ENCODE measurements at places on chromosomes 3 and 15.

DNA sequence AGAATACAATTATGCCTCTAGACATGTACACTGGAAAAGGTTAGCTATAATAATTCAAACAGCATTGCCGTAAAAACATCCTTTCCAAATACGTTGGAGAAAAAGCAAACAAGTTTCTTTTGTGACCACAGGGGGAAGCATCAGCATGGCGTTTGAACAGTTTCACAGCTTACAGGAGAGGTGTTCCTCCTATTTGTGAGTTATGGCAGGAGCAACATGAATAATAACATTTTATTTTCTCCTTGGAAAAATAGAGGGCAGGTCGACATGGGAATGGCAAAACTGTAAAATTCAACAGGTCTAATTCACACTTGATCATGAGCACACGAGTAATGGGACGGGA, 39.7 kb upstream of the GADL1 start:
- DNase-seq: no peak

DNA sequence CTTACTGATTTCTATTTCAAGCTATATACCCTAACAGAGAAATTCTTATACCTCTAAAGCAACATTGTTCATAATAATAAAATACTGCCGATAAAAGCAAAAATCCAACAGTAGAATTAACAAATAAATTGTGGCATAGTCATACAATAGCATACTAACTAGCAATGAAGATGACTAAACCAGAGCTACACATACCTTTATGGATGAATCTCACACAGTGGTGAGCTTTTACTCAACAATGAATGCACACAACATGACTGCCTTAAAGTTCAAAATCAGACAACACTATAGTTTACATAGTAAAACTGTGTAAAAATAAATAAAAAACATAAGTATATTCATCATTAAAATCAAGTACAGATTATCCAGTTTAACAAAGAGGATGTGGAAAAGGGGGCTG, 99.1 kb downstream of the NR1I2 start:
- no peak for DNase-seq

DNA sequence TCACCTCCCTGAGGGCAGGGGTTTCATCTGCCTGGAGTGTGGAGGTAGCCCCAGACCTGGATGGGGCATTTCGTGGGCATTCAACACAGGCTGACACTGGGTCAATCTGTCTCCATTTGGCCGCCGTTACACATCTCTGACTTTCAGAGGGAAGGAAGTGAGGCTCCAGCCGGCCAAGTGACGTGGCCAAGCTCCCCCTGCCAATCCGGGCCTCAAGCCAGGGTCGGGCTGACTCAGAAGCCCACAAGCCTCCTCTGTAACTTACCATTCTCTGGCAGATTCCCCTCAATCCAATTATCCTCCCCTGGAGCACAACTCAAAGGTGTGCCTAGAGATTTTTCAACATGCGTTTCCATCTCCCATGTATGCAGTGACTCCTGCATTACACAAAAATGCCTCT, 227.6 kb downstream of the KLF13 start:
- DNase-seq: no peak

- DNase-seq: no peak
Observed at GRCh38 chr3:132822266-132822665, 100.1 kb upstream of the NPHP3 start.

DNA sequence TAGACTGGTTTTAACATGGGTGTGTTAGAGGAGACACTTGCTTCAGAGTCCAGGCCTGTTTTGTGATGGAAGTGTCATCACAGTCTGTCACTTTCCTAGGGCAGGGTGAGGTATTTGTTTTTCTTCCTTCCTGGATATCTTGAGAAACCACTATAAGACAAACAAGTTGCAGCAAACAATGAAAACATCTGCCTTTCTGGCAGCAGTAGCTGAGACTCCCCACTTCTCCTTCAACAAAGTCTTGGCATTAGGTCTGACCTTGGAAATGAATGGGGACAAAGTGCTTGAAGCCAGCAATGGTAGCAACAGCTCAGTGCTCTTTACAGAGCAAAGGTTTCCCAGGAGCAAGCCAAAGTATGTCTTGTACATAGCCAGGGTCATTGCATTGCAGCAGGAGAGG, 64.6 kb downstream of the CD200 start:
- DNase-seq: no peak

- no peak for DNase-seq
Observed at GRCh38 chr15:60651734-60652141, 172.8 kb upstream of the ICE2 start.

DNA sequence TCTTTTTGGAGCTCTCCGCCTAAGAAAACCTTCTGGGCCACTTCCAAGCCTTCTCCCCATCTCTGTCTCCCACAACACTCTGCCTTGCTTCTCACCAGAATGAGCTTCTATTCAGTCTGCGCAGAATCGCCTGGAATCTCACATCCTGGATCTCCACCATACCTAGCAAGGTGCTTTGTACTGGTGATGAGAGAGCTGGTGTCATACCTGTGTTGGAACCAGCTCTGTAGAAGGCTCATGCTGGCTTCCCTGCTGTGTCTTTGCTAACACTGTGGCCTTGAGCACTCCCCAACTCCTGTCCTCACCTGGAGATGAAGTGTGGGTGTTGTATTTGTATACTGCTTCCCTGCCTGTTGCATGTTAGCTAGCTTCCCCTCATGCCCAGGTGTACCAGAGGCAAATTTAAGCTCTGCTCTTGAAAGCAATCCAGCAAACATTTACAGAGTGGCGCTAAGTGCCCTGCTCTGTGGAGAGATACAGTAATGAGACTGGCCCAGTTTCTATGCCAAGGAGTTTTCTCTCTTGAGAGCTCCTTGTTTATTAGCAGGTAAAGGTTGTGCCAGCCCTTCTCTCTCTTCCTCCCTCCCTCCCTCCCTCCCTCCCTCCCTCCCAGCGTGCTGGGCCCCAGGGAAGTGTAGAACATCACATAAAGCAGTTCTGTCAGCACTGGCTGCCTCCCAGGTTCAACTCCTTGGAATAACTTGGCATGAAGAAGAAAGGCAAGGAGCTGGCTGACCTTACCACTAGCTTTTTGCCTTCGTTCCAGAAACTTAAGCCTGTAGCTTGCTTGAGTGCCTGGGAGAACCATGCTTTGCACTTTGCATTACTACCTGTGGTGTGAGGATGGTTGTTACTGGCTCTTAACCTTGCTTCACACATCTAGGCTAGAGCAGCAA, 54.9 kb downstream of the TRIM71 start:
- no peak for DNase-seq

DNA sequence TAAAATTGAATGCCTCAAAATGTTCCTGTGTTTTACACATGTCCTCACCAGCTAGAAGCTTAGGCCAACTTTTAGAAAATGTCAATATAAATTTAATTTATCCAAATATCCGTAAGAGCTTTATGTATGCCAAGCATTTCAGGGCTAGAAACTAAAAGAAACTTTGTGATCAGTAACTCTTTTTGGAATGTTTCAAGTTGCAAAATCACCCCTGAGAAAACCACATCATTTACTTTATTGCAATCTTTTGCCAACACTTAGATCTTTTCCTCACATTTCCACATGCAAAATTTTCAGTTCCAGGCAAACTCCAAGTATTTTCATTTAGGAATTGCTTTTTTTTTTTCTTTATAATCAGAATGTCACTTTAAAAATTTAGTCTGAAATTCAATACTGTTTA, 20.1 kb upstream of the IGF1R start:
- DNase-seq: no peak

DNA sequence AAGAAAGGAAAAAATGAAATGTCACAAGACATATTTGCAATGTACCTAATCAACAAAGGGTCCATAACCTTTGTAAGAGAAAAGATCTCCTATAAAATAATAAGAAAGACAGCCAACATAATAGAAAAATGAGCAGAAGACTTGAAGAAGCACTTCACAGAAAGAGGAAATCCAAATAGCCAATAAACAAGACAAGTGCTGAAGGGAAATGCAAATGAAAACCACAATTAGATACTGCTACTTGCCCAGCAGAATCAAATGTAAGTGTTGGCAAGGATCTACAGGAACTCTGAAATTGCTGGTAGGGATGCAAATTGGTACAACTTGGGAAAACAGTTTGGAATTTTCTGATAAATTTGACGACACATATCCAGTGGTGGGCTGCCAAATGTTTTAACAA, 15.1 kb upstream of the TOPAZ1 start:
- no peak for DNase-seq

DNA sequence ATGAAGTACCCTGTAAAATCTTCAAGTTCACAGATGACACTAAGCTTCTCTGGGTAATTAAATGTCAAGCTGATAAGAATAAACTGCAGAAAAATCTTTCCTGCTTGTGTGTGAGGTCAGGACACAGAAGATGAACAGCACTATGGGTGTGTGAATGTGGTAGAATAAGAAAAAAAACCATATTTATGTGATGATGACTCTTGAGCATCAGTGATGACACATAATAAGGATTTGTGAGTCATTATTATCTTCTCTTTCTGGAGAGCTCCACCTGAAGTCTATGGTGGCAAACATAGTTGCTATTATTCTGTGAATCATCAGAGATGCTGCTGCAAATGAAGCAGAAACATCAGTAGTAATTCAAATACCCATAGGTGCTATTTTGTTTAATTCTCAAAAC, 422.4 kb downstream of the DIPK2A start:
- no peak for DNase-seq

- no peak for DNase-seq
Observed at GRCh38 chr15:48361685-48362084, 30.5 kb downstream of the DUT start.

- DNase-seq: no peak
Observed at GRCh38 chr15:75532413-75533250, 46.5 kb downstream of the PTPN9 start.

DNA sequence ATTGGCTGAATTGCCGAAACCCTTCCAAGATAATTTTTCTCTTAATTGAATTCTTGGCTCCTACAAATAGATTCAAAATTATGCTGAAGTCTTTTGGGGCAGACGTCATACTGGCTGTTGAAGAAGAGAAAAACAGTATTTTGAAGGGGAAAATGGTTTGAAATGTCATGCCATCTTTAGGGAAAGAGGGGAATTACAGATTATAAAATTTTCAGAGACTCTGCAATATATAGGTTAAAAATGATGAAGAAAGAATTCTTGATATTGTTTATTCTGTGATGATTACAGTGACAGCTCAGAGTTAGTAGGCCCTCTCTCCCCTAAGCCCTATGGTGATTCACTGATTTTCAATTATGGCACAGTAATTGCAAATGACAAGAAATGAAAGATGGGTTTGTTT, 86.1 kb downstream of the CGNL1 start:
- DNase-seq: no peak

DNA sequence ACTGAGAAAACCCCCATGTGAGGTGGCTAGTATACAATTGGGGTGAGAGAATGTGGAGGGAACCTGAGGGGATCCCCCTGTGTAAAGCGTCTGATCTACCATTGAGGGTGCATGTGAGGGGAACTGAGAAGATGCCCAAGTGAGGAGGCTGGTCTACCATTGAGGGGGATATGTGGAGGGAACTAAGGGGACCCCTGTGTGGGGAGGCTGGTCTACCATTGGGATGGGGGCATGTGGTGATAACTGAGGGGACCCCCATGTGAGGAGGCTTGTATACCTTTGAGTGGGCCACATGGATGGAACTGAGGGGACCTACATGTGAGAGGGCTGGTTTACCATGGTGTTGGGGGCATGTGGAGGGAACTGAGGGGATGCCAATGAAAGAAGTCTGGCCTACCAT, 160.8 kb downstream of the FBLN2 start:
- no peak for DNase-seq

GRCh38 chr3:26260139-26260538, 362.4 kb upstream of the LRRC3B start:
- no peak for DNase-seq

GRCh38 chr15:51350723-51351122, 9.3 kb downstream of the GLDN start:
- no peak for DNase-seq

DNA sequence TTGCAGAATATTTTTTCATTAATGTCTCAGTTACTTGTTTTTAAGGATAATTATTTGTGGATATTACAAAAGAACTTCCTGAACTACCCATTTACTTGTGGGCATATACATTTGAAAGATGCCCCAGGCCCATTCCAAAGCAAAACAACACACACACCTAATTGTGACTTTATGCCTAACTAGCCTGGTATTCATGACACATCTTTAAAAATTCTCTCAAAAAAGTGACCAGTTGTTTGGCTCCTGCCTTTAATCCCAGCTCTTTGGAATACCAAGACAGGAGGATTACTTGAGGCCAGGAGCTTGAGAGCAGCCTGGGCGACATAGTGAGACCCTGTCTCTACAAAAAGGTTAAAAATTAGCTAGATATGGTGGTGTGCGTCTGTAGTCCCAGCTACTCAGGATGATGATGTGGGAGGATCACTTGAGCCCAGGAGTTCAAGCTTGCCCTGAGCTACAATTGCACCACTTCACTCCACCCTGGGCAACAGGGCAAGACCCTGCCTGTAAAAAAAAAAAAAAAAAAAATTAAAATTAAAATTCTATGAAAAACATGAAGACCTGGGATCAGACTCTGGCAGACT, 51.7 kb upstream of the SLC4A7 start:
- DNase-seq: no peak

- no peak for DNase-seq
Observed at GRCh38 chr15:96359616-96360521, 29.4 kb downstream of the NR2F2 start.

GRCh38 chr3:38270606-38271005, 5.0 kb downstream of the SLC22A13 start:
- DNase-seq: no peak

- DNase-seq: no peak
Observed at GRCh38 chr3:175307642-175308041, 448.5 kb downstream of the NAALADL2 start.

- DNase-seq: no peak
Observed at GRCh38 chr3:189636048-189636447, 4.9 kb downstream of the TP63 start.

DNA sequence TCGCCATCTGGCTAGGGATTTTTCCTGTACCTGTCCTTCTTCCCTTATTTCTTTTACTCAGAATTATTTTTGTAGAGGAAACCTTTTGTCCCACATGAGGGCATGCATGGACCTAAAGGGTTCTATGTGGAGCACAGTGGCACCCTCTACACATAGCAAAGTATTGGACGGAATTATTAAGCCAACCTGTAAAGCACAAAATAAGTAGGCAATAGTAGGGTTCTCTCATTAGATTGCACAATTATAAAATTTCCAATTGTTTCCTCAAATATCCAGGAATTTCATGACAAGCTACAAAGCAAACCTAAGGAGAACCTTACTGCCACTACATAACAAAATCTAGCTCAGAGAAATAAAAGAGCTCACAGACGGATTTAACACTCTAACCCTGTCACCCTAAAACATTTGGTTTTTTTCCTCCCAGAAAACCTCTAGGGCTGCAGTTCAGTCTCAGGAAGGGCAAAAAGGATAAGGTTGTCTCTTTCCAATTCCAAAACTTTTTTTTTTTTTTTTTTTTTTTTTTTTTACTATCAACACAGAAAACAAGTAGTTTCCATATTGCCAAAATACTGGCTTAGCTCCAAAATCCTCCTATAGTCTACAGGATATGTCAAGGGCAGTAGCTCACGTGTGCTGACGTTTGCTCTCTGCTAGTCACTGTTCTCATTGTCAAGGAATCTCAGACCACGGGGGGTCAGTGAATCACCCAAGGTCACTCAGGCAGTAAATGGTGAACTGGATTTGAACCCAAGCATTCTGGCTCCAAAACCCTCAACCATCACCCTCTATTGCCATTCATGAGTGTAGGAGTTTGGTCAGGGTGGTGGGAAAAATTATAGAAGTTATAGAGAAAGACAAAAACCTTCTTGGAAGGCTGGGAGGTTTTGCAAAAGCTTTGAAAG, 52.3 kb downstream of the NCEH1 start:
- DNase-seq: no peak

Measured in stimulated activated CD4-positive, alpha-beta T cell treated with anti-CD3 and anti-CD28 coated beads, Interleukin-2, amount 100 ng/mL, for 48 hours (primary cell).